Esophagus squamous epithelium (tissue), 5 donors: ENCODE measurements at places on chromosomes 2 and 18.

DNA sequence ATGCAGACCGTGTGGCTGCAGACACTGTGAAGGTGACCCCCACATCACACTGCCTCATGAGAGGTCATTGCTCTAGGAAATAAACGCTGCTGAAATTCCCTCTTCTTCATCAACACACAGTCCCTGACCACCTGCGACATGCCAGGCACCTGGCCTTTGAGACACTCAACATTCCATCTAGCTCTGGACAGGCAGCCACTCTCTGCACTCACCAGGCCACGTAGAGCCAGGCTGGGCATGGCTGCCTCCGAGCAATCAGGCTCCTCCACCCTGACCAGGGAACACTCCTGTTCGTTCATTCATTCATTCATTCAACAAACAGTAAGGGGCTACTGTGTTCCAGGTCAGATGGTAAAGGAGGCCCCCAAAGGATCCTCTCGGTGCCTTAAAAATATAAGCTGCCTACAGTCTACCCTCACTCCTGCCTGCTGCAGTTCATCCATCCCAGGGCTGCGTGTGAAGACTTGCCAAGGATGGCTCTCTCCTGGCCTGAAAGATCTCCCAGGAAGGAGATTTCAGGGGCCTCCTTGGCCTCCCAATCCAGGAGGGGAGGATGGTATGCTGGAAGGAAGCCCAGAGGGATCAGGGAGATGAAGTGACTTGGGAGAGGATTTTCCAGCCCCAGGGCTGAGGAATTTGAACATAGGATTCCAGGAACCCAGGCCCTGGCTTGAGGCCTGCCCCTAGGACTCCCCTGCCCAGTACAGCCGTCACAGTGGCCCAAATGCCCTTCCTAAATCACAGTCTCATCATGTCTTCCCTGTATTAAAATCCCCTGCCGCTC is 66.7 kb downstream of the TNS1 start:
- DNase-seq = no peak

GRCh38 chr2:41870265-41870585 is 177.6 kb upstream of the PKDCC start:
- no peak for DNase-seq

GRCh38 chr2:188085421-188085820 is 206.3 kb upstream of the GULP1 start:
- no peak for DNase-seq

- DNase-seq = no peak
Measured at GRCh38 chr18:50906843-50907242, 27.9 kb downstream of the ME2 start.

DNA sequence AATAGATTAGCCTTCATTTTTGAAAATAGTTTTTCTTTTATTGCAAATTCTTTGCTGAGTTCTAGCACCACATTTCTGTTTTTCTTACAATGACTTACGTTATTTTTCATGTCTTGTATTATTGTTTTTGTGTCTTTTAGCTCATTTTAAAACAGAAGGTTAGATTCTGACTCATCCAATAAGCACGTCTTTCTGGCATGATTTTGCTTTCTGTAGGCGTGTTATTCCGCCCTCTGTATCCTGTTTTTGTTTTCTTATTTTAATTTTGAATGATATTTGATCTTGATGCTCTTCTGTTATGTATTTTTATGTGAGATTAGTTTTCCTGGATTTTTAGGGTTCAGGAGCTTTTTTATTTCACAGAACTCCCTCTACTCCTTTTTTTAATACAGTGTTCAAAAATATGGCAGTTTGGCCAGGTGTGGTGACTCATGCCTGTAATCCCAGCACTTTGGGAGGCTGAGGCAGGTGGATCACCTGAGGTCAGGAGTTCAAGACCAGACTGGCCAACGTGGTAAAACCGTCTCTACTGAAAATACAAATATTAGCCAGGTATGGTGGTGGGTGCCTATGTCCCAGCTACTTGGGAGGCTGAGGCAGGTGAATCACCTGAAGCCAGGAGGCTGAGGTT is 145.0 kb downstream of the CLIP4 start:
- DNase-seq = no peak

DNA sequence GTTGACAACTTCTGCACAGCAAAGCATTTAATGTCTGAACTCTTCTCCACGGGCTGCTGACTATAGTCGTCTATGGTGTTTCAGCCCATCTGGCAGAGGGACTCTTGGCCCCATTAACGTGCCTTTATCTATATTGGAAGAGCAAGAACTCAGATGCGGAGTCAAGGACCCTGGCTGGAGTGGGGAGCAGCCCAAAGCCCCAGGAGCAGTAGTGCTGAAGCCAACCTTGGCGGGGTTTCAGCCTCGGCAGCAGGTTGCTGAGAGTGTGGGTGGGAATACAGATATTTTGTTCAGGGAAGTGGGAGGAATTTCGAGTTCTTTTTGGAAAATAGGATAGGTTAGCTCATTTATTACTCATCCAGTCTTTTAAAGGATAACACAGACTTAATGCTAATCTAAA is 34.2 kb downstream of the TMEM17 start:
- DNase-seq = no peak

DNA sequence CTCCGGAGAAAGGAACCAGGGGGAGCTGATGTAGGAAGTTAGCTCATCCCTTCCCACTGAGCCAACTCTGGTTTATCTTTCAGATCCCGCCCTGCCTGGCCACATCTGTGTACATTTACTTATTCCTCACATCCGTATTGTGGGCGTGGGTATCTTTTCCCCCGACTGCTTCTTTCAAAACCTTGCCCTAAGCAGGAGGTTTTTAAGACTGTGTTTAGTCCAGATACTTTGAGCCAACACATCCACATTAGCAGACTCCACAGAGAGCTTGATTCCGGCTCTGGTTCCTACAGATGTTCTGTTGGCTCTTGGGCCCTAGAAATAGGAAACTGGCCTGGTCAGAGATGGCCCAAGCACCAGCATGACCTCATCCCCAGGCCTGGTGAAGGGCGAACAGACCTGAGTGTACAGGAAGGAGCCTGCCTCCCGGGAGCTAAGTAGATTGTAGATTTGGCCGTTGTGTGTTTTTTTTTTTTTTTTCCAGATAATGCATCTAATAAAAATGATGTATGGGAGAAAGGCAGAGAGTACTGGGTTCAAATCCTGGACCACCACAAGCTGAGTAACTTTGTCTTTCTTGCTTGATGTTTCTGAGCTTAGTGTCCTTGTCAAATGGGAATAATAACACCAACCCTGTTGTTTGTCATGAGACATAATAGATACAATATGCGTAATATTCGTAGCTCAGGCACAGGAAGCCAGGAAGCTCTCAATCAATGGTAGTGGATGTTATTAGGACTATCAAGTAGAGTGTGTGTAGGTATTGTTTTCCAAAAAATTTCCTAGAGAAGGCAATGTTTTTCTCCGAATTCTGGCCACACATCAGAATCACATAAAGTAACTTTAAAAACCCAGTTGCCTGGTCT is 92.3 kb downstream of the PRKCE start:
- DNase-seq = no peak

- DNase-seq = no peak
Measured at GRCh38 chr2:99624677-99625076, 134.9 kb upstream of the REV1 start.

GRCh38 chr18:55552526-55553189 is 35.3 kb downstream of the TCF4 start:
- no peak for DNase-seq

GRCh38 chr2:16396171-16396570 is 269.5 kb downstream of the CYRIA start:
- DNase-seq = no peak

DNA sequence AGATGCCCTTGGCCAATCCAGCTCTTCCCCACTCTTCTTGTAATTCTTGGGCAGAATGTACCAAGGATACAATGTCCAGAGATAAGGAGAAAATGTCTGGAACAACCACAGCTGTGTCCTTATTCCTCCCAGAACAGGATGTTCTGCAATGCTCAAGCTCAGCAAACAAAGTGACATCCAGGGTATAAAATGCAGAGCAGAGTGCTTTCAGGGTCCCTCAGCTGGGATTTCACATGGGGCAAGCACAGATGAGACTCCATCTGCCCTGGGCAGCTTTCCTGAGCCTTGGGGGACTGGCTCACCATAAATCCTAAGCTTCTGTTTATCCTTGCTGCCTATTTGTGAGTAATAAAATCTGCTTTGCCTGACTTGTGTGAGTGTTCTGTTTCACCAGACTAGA is 127.4 kb downstream of the VAPA start:
- no peak for DNase-seq

GRCh38 chr2:144695657-144696056 is 175.7 kb upstream of the ZEB2 start:
- DNase-seq = no peak

GRCh38 chr2:80378-80777 is 34.1 kb upstream of the FAM110C start:
- no peak for DNase-seq

GRCh38 chr2:189836644-189837043 is 52.4 kb downstream of the PMS1 start:
- DNase-seq = no peak

GRCh38 chr2:187438455-187438854 is 9.6 kb downstream of the CALCRL start:
- DNase-seq = no peak

DNA sequence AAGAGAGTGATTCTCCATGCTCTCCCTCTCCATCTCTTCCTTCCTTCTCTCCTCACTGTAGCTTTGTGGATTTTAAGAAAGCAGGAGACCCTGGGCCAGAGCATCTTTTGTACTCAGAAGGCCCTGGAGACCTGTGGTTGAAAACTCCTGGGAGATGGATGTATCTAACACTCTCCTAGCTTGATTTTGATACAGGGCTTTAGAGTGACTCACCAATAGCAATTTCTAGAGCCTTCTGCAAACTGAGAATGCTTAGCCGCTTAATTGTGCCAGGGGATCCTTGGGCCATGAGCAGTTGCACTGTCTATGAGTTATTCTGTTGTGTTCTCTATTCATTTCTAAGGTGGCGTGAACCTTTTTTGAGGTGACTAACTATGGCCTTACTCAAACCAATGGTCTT is 17.7 kb downstream of the HOXD1 start:
- DNase-seq = no peak

- DNase-seq = no peak
Measured at GRCh38 chr2:187890690-187891089, 336.5 kb upstream of the TFPI start.

DNA sequence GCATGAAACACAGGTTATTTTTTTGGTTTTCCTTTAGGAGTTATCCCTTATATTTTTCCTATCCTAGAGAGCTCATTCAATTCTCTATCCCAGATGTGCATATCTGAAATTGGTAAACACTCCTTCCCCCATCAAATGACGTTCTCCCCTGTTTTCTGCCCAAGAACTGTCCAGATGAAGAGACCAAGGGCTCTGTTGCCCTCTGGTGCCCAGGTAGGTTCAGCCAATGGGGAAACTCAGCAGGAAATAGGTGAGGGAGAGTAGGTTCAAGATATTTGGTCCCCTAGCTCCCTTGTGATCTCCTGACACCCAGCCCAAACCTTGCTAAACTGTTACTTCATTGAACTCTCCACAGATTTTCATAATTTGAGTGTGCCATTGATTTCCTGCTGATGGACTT is 14.1 kb upstream of the INO80C start:
- no peak for DNase-seq

- DNase-seq = no peak
Measured at GRCh38 chr2:219695145-219695709, 67.8 kb downstream of the SLC4A3 start.

GRCh38 chr2:128797533-128797932 is 478.9 kb upstream of the HS6ST1 start:
- no peak for DNase-seq

DNA sequence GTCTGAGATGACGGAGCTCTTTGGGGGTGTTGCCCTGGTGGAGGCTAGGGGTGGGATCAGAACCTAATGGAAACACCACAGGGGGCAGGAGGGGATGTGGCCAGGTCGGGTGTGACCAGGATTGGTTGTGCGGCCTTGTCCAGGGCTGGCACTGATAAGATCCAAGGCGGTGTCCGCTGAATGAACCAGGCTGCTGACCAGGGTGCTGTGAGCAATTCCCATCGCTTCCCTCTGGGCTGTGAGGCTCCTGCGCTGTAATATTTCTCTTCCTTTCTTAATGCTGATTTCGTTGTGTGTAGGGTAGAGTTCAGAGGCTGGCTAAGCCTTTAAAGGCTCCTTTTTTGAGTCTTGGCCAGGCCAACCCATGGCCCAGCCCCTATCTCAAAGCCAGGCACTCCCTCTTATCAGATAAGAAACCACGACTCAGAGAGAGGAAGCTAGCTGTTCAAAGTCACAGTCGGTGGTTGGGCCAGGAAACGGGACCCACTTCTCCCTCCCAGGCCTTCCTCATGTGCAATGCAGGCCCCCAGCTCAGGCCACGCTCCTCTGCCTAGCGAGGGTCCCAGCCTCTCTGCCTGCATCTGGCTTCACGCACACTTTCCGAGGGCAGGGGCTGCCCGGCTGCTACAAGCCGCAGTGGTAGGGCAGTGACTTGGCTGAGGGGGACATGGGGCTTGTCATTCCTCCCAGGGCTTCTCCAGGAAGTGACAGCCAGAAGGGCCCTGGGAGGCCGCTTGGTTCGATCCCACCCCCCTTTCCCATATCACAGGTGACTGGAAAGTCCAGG is 26.0 kb upstream of the FOSL2 start:
- no peak for DNase-seq
